Stimulated activated naive CD8-positive, alpha-beta T cell treated with anti-CD3 and anti-CD28 coated beads, Interleukin-15, Interleukin-2, amounts not matched to agents 100 U/mL and 50 U/mL, for 24 hours (primary cell): ENCODE measurements at places on chromosomes 2 and 18.

DNA sequence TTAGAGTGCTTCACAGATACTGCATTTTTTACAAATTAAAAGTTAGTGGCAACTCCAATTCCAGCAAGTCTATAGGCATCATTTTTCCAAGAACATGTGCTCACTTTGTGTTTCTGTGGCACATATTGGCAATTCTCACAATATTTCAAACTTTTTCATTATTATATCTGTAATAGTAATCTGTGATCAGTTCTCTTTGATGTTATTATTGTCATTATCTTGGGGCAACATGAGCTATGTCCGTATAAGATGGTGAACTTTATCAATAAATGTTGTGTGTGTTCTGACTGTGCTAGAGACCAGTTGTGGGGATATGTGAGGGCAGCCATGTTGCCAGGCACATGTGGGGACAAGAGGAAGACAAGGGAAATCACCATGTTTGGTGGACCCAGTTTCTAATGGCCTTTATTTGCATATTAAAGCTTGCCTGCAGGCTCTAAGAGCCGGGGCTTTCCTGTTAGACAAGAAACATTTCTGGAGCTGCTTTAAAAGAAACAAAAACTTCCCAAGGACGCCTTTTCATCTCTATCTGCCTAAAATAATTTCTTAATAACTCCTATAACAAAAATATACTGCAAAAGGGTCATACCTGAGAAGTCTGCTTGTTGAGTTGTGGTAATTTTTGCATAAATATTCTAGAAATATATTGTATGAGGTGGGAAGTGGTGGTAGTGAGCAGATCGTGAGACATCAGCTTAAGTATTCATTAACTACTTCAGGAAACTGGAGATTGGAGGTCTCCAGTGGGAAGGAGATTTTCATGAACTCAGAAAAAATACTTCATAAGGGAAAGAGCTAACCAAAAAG, 37.2 kb downstream of the KYNU start:
- no peak for DNase-seq

DNA sequence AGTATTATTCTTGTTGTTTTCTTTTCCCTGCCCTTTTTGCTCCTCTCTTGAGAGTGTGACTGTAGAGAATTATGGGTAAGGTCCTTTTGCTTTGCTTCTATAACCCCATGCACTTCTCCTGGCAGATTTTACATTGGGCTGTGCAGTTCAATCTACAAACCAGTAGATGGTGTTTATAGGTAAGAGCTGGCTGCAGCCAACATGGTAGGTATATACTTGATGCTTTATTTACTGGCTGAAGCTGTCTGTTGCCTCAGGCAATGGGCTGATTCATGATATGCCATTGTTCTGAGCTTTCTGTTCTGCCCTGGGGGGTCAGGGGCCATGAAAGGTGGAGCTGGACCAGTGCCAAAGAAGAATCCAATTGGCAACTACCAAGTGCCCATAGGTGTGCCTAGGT, 48.3 kb upstream of the MYL1 start:
- DNase-seq: no peak

DNA sequence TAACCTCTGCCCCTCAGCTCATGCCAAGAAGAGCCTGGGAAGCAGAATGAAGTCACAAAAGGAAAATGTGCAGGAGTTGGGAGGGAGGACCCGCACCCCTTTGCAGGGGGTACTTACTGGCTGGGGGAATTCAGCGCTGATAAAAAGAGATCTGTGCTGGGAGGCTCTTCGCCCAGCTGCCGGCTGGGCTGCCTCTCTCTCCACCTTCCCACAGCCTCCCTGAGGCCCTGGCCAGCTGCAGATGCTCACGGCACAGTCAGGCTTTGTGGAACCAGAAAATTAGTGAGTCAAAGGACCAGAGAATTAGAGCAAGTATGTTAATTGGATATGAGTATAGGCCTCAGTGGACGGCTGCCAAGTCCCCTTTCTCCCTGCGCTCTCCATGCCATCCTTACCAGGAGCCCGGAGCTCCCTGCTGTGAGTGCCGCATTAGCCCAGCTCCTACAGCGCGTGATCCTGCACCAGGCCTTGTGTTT, 181.7 kb upstream of the SH3BP4 start:
- no peak for DNase-seq

DNA sequence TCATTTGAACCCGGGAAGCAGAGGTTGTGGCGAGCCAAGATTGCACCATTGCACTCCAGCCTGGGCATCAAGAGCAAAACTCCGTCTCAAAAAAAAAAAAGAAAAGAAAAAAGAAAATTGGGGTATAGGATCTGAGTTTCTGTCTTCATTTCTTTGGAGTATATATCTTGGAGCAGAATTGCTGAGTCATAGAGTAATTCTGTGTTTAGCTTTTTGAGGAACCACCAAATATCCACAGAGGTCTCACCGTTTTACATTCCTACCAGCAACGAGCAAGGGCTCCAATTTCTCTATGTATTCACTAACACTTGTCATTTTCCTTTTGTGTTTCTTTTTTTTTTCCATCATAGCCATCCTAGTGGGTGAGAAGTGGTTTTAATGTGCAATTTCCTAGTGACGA, 87.6 kb upstream of the TEX51 start:
- no peak for DNase-seq

DNA sequence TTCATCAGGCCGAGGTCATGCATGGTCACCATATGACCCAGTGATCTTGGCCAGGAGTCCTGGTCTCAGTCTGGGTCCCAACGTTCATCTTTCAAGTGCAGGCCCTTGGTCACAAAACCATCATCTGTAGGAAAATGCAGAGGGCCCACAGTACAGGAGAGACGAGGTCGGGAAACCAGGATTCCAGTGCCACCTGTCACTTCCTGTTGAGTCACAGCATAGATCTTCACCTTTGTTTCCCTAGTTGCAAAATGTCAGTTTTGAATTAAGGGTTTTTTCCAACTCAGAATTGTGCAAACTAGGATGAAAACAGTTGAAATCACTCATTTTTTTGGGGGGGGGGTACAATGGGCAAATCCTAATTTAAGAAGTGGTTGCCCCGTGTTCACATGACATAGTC, 162.2 kb downstream of the INSIG2 start:
- DNase-seq: no peak

- no peak for DNase-seq
Observed at GRCh38 chr2:181158427-181158826, 178.0 kb downstream of the UBE2E3 start.

DNA sequence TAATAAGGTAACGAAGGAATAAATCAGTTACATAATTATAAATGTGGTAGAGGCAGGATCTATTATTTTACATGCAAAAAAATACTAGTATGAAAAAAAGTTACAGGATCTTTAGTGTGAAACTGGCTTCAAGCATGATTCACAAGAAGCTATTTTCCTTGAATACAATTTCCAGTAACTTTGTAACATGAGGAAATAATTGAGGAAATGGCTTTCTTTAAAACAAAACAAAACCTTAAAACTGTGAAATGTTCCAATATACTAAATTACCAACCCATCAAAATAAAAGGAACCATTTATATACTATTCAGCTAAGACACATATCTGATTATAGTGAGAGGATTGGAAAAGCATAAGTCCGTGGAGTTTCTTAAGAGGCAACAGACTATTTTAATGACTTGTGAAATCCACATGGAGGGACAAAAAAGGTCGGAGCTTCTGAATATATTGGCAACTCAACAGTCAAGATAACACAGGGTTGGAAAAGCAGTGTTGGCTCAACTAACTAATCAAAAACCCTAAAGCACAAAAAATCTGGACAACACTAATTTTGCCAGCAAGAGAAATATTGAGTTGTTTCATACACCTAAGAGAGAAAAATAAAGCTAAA, 10.6 kb downstream of the IRS1 start:
- DNase-seq: no peak
